ENCODE measurements at places on chromosomes 6 and 20.

DNA sequence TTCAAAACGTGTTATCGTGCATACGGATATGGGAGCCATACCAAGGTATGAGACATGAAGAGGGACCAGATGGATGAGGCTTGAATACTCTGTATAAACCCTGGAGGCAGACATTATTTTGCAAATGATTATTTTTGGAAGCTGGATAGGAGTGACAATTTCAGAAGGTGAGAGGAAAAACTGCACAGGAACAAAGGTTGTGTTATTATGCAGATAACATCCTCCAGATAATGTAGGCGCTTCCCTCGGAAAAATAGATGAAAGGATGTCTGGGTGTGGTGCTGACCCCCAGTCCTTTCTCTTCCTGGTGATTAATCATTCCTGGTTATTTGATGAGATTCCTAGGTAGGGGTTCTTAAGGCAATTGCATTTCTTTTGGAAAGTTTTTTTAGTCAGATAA, 36.4 kb upstream of the CD83 start:
- no peak for DNase-seq

DNA sequence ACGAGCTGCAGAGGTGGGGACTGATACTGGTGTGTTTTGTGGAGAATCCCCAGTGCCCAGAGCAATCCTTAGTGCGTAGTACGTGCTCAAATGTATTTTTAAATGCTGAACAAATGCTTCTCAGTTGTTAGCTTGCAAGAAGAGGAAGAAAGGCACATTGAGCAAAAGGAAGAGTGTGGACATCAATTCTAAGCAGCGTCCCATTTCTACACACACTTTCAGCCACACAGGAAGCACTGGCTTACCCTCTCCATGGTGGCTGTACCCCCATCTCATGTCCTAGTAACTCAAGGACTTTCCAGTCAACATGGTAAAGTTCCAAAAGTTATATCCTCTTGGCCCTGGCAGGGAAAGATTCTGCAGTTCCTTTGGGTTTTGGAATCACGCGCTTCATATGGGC, 98.8 kb upstream of the NXT1 start:
- DNase-seq: no peak

DNA sequence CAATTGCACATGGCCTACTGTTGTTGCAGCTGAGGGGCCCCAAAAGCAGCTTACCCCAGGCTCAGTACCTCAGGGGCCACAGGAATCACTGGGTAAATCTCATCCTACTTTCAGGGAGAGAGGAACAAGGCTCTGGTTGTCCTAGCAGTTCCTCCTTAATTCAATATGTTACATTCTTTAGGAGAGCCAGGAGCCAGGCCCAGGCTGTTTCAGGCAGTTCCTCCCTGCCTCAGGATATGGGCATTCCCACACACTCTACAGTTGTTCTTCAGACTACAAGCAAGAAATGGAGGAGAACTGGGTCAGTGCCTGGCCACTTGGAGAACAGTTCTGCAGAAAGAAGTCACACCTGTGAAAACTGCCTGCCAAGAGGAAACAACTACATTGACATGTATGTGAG, 9.6 kb upstream of the BTN3A2 start:
- no peak for DNase-seq

DNA sequence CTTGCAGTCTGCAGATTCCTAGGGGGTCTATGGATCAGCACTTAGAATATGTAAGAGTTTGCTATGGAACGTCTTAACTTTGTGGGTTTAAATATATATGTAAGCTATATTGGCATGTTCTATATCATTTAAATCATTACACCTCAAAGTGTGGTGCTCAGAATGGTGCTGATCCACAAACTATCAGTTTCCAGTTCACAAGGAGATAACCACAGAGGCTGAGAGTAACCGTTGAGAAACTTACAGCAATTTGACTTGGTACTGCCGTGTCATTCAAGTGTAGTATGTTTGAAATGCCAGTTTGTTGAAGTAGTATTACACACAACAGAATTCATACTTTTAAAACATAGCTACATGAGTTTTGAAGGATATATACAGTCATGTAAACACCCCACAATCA, 279.7 kb downstream of the FARS2 start:
- no peak for DNase-seq

DNA sequence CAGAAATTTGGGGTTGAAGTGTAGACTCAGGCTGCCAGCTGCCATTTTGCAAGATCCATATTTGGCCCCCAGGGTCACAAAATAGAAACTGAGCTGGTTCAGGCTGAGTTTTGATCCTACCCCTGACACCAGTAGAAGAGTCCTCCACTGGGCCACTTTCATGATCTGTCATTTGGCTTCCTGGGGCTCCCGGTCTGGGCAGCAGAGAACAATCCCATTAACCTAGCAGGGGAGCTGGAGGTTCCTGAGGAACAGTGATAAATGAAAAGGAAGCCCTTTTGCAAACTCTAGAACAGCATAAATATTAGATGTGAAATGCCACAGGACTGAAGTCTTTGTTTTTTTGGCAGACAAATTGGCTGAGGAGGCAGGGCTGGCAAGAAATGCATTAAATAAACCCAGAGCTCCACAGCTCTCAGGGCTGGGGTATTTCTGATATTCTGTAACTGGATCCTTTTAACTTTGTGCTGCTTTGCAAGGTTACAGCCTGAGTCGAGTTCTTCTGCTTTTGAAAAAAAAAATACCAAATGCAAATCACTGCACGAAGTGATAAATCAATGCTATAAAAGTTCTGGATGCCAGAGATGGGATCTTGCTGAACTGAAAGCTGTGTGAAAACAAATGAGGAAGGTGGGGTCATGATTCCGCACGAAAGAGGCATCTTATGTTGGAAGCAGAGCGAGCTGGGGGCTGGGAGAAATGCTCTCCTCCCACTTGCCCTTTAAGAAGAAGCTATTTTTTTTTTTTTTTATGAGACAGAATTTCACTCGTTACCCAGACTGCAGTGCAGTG, 64.4 kb downstream of the SULF2 start:
- DNase-seq: no peak

- DNase-seq: no peak
Observed at GRCh38 chr20:58619077-58619863, 31.8 kb upstream of the STX16 start.

DNA sequence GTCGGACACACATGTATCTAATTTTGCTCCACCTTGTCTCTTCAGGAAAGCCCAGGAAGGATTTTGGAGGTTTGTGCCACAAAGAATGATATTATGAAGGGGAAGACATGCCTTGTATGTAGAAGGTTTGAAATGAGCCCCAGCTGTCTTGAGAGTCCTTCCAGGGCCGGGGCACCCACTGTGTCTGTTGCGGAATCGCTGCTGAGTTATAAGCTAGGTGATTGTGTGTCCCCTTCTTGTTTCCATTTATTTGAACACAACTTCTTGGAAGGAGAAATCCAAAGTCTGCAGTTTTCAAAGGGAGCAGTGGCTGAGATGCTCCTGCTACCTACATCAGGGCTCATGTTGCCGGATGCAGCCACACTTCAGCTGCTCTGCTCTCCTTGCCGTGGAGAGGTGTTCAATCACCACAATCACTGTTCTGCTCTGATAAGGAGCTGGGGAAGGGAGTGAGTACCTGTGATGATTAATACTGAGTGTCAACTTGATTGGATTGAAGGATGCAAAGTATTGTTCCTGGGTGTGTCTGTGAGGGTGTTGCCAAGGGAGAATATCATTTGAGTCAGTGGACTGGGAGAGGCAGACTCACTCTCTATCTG, 828.6 kb downstream of the QKI start:
- DNase-seq: no peak

GRCh38 chr6:156413154-156413553, 364.0 kb upstream of the ARID1B start:
- no peak for DNase-seq

DNA sequence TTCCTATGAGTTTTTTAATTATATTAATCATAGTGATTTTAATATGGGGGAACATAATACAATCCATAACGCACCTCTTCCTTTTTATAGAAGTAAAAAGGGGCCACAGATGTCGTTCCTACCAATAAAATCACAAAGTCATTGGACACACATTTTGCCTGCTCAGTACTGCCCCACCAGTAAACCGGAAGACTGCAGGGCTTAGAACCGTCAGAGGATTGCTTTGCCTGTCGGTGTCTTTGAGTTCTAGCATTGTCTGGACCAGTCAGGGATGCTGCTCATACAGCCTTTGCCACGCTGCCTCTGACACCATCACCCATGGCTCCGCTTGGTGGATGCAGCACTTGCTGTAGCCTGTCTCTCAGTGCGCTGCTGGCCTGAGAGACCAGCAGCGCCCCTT, 853.6 kb downstream of the C6orf118 start:
- no peak for DNase-seq

DNA sequence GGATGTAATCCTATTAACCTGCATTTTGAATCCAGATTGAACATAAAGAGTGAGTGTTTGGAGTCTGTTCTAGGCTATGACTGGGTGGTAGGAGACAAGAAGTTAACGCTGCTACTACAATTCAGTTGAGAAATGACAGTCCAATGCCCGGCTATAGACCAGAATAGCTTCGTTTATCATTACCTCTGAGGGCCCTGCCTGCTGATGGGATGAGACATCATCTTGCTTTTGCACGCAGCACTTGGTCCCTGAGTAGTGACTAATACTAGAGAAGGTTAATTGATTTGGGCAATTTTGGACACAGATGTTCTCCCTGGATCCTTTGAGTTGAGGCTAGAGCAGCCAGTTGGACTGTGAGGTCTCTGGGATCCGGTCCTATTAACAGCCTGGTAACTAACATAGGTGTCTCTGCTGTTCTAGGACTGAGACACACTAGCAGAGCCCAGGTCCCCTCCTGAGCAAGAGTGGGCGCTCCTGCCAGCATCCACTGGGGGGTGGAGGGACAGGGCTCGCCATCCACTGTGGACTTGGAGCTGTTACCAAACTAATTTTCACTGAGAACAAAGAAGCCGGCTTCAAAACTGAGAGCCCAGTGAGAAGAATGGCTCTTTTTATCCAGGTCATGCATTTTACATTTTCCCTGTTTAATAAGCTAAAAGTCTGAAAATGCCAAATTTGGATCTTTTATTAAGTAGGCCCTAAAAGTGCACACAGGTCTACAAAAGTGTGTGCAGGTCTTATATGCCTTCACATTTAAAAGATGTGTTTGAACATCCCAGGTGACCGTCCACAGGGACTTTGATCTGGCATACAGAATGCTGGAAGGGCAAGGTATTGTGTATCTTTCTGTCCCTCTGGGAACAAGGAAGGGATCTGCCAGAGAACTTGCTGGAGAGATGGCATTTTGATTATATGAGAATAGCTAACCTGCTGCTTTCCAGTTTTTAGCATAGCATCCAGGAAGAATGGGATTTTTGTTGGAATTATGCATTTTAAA, 212.5 kb downstream of the CDH4 start:
- no peak for DNase-seq

- no peak for DNase-seq
Observed at GRCh38 chr6:36999751-37000125, 5.7 kb upstream of the FGD2 start.

DNA sequence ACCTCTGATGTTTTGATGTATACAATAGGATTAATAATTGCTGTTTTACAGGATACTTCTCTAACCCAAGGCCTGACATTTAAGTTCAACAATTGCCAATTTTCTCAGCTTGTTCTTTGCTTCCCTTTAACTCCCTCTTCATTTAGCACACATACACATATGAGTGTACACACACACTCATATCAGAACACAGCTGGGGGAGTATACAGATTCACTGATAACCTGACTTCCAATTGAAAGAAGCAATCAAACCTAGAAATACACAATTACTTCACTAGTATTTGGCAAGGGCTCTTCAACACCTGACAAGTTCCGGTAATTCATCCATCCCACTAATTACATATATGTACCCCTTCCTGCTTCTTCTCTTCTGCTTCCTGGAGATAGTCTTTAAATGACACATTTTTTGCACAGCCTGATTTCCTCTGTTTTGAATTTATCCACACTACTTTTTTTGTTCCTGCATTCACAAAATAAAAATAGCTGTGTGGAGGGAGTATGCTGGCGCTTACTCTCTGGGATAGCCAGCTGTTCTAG, 11.2 kb downstream of the UST start:
- no peak for DNase-seq

DNA sequence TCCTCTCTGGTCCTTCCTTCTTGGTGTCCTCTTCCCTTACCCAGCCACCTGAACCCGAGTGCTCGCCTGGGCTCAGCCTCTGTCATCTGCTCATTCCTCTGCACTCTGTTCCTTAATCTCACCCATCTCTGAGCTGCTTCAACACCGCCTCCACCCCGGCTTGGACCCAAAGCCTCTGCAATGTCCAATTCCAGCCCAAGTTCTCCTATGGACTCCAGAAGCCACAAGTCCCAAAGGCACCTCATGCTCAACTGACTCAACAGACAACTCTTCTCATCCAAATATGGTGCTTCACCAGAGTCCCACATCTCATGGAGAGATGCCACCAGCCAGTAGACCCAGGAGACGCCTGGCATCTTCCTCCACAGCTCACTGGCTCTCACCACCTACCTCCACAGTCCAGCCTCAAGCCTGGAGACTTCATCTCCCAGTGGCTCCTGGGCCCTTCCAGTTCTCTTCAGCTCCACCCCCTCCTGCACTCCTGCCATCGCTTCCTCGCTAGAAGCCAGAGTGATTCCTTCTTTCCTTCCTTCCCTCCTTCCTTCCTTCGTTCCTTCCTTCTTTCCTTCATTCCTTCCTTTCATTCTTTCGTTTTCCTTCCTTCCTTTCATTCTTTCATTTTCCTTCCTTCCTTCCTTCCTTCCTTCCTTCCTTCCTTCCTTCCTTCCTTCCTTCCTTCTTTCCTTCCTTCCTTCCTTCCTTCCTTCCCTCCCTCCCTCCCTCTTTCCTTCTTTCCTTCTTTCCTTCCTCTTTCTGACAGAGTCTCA, 40.9 kb upstream of the NNAT start:
- DNase-seq: no peak

GRCh38 chr20:6575912-6576401, 191.5 kb upstream of the BMP2 start:
- no peak for DNase-seq

GRCh38 chr20:32752458-32753250, 9.4 kb upstream of the COMMD7 start:
- DNase-seq: peak; percentile 85

DNA sequence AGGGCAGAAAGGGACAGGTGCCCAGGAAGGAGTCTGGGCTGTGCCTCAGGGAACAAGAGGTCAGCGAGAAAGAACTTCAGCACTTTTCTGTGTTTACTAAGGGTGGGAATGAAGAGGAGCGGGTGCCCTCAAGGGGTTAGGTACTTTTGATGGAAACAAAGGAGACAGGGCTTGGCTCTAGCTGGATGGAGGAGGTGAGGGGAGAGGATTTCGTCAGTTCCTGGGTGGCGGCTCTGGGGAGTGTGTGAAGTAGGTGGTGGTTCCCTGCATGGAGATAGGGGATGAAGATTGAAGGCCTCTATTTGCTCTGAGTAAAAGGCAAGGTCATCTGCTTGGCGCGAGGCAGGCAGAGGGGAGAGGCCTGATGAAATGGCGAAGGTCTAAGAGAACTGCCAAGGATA, 40.0 kb upstream of the ANKRD60 start:
- no peak for DNase-seq

GRCh38 chr20:20002101-20002998, 14.8 kb upstream of the NAA20 start:
- DNase-seq: no peak

DNA sequence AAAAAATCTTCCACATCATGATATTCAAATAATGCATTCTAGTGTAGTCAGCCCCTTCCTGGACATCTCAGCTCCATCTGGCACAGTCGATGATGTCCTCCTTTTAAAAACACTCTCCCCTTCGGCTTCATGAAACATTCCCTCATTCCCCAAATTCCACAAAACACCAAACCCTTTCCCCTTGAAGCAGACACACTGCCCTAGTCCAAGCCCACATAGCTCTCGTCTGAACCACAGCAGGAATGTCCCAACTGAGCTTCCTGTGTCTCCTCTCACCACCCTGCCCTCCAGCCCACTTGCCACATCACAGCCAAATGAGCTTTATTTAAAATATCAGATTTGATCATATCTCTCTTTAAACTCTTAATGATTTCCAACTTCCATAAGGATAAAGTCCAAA, 106.4 kb upstream of the CARMIL1 start:
- DNase-seq: no peak
